AG04449 (cell line): ENCODE measurements at places on chromosomes 7 and 10.
A peak's percentile ranks its signal among the peaks of the same experiment; 100 is the strongest.

DNA sequence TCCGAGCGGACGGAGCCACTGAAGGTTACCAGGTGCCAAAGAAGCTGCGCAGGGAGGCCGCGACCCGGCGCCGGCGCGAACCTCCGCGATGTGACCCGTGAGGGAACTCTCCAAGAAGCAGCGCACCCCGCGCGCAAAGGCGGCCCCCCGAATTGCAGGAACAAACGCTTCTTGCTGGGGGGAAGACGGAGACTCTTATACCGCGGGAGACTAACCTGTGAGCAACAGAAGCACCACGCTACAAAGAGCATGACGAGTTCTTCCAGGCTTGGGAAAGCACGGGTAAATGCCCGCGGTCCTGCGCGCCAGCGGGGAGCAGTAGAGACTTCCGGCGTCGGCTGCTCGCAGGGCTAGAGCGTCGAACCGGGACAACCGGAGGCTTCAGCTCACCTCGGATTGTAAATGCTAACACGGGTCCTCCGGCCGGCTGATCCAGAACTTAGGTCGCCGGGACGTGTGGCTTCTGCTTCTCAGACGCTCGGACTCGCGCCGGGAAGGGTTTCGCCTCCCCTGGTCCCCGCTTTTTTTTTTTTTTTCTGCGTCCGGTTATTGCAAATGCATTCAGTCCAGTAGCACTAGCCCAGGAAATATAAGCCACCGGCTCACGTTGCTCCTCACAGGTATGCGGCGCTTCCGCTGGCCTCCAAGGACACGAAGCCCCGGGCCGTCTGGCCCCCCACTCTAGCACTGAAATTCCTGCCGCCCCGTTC lies at the start of gene COA1:
Gene COA1, minus strand, starts transcription at position 310 of the 710 bp plus-strand sequence. CDS start 80,909 bp downstream, outside the sequence.
- peak; percentile 56 for DNase-seq

DNA sequence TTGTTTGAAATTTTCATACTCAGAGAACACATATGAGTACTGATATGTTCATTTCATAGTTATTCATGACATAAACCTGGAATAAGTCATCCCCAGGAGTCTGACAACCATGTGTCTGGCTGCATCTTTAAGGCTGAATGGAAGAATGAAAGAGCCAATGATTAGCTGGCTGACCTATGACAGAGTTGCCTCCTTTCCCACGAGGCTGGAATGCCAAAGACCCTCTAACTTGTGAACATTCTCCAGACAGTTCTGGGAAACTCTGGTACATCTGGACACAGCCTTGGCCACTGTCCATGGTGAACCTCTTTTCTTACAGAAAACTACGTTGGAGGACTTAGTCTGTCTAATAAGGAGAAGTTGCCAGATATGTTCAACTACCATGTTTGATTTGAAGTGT lies 380.8 kb upstream of the MKI67 start:
- DNase-seq, result no peak

DNA sequence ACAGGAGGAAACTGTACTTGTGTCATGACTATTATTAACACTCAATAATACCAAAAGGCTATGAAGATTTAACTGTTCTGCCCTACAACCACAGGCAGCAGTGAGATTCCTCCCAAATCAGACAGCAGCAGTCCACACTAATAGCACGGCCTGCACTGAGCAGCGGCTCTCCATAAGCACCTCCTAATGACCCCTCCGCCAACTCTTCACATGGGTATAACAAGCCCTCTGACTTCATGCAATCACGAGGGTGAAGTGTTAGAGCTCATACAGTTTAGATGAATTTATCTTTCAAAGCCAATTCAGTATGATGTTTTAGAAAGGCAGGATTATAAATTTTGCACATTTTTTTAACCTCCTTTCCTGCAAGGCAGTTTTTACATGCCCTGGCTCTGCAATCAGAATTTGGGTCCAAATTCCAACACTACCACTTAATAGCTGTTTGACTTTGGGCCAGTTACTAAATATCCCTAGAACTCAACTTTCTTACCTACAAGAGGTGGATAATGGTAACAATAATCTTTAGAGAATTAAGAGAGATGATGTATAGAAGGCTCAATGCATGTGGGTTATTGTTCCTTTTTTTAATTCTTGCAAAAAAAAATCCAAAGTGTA lies 617.1 kb downstream of the KCNMA1 start:
- DNase-seq, result no peak

DNA sequence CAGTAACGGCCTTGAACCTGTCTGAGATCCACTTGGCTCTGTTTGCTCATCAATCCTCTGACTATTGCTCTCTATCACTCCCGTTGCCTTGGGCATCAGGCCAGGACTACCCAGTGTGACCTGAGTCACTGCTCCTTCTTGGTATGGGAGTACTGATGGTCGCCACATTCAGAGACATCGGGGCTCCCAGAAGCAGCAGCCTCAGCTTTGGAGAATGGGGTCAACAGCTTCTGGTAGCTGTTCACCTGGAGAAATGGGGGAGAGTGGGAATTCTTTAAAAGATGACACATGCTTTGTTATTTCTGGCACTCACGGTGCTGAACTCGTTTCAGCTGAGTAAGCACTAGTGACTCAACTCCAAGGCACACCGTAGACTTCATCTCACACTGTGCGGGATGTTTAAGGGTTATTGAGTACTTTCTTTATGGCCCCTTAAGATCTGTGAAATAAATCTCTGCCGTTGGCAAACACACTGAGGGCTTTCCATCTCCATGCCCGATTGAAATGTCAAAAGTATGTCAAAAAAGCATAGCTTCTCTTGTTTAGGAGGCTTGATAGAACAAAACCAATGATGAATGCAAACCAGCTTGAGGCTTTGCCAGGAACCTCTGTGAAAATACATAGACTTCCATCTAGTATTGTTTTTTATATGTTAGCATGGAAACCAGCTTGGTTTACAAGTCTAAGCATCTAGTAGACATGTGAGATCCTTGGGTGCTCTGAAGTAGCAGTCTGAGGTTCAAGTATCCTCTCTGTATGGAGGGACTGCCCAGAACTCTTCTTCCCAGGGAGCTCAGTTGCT lies 333.1 kb downstream of the CXCL12 start:
- no peak for DNase-seq

DNA sequence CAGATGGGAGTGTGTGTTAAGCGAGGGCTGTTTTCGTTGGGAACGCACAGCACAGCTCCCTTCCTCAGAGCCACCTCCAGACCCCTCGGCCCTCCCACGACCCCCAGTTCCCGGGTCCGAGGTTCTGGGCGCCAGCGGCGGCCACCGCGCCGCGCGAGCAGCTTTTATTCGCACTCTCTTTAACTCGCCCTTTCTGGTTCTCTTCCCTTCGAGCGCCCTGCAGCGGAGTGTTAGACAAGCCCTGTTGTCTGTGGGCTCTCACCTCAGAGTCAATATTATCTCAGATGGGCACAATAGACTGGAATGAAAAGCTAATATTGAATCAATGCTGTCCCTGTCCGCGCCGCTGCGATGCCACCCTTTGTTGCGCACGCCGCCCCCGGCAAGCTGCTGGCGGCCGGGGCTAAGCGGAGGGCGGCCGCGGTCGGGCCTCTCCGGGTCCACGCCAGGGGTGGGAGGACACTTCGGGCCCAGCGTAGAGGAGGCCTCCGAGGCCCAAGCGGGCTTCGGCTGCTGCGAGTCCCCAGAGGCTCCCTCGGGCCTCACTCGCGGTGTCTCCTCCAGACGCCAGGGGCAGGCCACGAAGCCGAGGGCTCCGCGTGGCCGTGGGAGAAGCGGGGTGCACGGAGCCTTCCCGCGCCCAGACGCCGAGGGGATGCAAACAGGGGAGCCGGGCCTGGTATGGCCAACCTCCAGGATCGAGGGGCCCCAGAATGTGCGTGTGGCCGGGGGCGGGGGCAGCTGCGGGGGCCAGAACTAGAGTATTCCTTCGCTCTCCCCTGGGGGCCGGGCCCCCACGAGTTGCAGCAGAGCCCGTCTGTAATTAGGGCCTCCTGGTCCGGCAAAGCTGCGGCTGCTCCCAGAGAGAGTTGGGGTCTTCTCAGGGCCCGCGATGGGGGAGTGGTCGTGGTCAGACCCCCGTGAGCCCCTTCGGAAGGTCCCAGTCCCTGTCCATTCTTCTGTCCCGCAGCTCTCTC lies 7.9 kb upstream of the EMX2 start:
- DNase-seq, result no peak

GRCh38 chr7:82209179-82209747 lies 234.3 kb downstream of the CACNA2D1 start:
- DNase-seq, result no peak

DNA sequence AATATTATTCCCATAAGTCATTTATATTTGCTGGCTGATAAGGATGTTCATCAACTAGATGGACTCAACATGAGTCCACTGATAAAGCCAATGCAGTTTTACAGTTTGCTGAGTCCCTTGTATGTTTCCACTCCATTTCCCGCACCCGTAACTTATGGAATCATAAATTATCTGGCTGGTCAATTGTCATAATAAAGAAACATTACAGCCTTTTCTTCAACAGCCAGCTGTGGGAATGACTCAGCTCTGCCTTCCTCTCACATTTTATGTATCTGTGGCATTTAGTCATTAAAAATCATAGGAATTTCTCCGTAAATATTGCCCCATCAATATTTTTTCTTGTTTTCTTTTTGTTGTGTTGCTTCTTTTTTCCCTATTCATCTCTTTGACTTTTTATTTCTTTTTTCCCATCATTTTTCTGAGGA lies 22.3 kb upstream of the TMEM26 start:
- DNase-seq, result no peak

DNA sequence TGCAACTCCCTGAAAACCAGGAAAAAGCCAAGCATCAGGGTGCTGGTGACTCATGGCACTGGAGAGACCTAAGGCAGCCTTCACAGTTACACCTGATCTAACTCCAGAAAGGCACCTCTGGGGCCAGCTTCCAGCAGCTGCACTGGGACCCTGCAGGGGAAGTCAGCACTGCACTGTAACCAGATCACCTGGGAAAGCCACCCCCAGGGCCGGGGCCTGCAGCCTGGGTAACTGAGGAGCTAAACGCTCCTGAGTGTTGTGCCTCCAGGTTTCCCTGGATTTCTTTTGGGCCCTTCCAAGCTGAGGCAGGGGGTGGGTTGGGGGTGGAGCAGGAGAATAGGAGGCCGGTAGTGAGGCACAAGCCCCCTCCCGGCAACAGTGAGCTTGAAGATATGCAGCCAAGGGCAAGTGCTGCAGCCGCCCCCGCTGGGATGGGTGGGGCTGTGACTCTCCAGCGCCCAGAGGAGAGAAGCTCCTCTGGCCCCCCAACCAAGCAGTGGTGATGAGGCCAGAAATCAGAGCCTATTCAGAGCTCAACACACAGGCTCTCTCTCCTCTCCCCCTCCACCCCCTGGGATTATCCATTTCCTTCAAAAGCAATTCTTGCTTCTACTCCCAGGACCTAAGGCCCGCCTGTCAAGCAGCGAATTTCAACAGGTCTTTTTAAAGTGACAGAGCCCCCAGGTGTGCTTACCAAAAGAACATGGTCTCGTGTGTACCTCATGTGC lies 2.6 kb downstream of the CXCL12 start:
- no peak for DNase-seq

DNA sequence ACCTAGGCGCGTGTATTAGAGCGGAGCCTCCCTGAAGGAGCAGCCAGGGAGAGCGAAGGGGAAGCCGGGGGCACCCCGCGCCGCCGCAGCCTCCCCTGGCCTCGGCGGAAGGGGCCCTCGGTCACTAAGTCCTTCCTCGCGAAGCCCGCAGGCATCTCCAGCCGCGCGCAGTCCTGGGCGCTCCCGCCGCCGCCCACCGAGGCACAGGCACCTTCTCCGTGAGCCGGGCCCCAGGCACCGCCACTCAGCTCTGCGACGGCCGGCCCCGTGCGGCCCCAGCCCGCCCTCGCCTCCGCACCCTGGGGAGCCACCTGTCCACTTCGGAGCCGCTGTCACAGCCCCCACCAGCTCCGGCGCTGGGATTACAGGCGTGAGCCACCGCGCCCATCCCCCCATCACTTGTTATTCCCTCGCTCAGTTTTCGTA lies 80.8 kb downstream of the ZNF467 start:
- no peak for DNase-seq

DNA sequence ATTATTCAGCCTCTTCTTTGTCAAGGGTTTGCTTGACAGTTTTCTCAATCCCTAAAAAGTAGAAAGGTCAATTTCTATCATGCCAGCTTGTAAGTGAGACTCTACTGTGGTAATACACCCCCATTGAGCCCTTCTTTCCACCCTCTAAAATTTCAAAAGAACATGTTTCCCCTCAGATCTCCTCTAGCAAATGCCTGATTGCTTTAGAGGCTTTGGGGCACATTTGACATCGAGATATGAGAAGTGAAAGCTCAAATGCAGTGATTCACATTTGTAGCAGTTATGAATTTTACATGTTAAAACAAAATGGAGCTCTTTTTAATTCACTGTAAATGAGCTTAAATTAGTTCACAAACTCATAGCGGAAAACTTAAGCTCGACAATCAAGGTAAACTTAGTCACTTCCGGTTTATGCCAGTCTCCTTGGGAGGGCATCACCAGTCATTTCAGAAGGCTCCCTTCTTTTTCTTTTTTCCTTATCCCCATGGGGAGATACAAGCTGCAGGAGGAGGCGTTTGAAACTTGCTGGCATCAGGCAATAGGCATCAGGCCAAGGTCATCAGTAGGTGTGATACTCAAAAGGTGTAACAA lies 55.3 kb upstream of the ADO start:
- no peak for DNase-seq
